Neural crest cell (in vitro differentiated cells): ENCODE measurements at places on chromosomes 13 and 19. TPM values are rescaled to one million over a fixed set of nuclear protein-coding genes. Genes with fewer than 3 reads are reported as not detected.

DNA sequence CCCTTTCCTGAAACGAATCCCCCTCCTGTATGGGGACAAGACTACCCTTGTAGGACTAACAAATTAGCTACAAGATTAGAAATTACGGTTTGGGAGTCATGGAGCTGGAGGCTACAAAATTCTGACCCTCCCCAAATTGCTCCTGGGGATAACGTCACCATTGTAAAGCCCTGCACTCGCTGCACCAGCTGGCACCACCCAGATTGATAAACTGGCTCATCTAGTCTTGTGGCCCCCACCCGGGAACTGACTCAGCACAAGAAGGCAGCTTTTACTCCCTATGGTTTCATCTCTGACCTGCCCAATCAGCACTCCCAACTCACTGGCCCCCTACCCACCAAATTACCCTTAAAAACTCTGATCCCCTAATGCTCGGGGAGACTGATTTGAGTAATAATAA lies 150.6 kb upstream of the TSC22D1 start:
- no peaks in the 10 kb centered on the region for H3K36me3 ChIP-seq
- no peak overlapping the region for H3K27ac ChIP-seq
- no peaks in the 10 kb centered on the region for H3K27me3 ChIP-seq
- no peak for DNase-seq
- H3K4me1 ChIP-seq = no peaks in the 10 kb centered on the region
- no peak overlapping the region for H3K4me3 ChIP-seq

DNA sequence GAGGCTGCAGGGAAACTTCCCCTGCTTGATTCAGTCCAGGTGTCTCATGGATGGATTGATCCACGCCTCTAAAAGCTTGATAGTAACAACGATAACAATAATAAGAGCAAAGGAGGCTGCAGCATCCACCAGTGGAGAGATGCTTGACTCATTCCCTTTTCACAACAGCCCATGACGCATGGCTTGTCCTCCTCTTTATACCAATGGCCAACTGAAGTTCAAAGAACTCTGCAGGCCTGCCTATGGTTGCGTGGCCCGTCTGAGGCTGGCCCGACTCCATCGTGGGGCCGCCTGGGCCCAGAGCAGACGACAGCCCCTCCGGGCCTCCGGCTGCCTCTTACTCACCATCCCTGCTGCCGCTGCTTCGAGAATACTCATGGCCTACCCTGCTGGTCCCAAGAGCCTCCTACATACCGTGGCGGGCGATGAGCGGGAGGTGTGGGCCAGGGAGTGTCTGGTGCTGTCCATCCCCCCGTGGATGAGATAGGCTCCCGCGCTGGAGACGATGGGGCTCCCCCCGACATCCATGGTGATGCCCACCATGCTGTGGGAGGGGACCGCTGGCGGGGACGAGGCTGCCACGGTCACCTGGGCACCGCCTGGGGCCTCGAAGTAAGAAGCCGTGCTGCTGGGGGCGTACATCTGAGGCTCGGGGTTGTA lies 61.8 kb upstream of the RANBP3 start:
- no peak overlapping the region for H3K4me3 ChIP-seq
- no peak overlapping the region for H3K27ac ChIP-seq
- peaks cover 16% of the 10 kb centered on the region for H3K36me3 ChIP-seq

Gene CLEC4M
- total RNA-seq = not detected in 2 replicates

Gene TICAM1
- 0.72 and 0.96 TPM in 2 replicates for total RNA-seq

GRCh38 chr19:41995959-41996797 lies 2.1 kb upstream of the ATP1A3 start:
- H3K4me1 ChIP-seq = peaks cover 45% of the 10 kb centered on the region
- peaks cover 75% of the 10 kb centered on the region for H3K27me3 ChIP-seq
- no peaks in the 10 kb centered on the region for H3K36me3 ChIP-seq
- H3K27ac ChIP-seq = no peak overlapping the region

DNA sequence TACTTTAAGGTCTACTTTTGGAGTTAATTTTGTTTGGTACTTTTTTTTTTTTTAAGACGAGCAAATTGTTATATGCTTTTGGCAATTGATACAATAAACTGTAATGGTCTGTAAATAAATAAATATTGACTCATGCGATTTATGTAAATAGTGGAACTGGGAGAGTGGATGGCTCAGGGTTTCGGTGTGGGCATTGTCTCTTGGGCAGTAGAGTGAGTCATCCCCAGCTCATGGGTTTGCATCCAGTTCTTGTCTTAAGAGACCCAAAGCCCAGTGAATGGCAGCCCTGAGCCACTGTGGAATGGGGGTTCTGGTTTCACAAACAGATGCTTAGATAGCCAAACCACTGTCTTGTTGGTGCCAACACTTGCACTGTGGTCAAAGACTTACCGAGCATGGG lies 33.0 kb downstream of the FGF9 start:
- no peak for DNase-seq
- peaks cover 6% of the 10 kb centered on the region for H3K36me3 ChIP-seq
- peaks cover 4% of the 10 kb centered on the region for H3K4me1 ChIP-seq

- H3K27ac ChIP-seq = no peak overlapping the region
- H3K4me3 ChIP-seq = no peak overlapping the region
- no peak for DNase-seq
- no peaks in the 10 kb centered on the region for H3K27me3 ChIP-seq
- H3K36me3 ChIP-seq = no peaks in the 10 kb centered on the region
Observed at GRCh38 chr13:40409278-40409677, 257.2 kb downstream of the FOXO1 start.

DNA sequence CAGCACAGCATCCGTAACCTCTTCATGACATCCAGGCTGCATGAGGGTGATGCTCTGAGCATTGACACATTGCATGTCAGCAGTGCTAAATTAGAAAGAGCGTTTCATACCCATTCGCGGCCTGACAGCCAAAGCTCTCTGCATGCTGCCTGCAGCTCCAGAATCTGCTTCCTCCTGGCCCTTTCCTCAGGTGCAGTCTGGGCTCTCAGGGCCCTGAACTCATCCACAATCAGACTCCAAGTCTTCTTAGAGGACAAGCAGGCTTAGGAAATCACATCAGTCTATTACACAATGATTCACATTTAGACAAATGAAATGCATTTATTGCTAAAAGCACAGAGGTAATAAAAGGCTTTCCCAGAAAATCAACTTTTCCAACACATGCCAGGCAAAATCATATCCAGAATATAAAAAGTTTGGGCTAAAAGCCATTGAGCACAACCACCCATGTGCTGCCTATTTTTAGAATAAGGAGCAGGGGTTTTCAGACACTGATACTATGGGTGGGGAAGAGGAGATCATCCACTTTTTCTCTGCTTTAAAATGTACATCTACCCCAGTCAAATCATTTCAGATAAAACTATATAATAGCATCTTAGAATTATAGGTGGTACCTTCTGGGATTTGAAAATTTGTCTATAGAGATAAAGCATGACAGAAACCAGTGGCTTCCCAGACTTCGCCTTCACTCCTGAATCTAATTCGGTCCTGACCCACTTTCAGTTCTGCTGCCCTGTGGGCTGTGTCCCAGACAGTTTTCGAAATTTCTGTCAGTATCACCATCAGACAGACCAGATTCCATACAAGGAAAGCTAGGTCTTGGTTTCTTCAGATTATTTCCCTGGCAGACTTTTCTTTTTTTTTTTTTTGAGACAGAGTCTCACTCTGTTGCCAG lies 109.3 kb downstream of the COL4A2 start:
- no peak overlapping the region for H3K4me3 ChIP-seq
- H3K36me3 ChIP-seq = peaks cover 5% of the 10 kb centered on the region
- no peaks in the 10 kb centered on the region for H3K27me3 ChIP-seq
- H3K4me1 ChIP-seq = peaks cover 16% of the 10 kb centered on the region

Gene CLDN10
- 1.7 and 1.8 TPM in 2 replicates for total RNA-seq

Gene DIAPH3
- 16.4 and 17.3 TPM in 2 replicates for total RNA-seq

DNA sequence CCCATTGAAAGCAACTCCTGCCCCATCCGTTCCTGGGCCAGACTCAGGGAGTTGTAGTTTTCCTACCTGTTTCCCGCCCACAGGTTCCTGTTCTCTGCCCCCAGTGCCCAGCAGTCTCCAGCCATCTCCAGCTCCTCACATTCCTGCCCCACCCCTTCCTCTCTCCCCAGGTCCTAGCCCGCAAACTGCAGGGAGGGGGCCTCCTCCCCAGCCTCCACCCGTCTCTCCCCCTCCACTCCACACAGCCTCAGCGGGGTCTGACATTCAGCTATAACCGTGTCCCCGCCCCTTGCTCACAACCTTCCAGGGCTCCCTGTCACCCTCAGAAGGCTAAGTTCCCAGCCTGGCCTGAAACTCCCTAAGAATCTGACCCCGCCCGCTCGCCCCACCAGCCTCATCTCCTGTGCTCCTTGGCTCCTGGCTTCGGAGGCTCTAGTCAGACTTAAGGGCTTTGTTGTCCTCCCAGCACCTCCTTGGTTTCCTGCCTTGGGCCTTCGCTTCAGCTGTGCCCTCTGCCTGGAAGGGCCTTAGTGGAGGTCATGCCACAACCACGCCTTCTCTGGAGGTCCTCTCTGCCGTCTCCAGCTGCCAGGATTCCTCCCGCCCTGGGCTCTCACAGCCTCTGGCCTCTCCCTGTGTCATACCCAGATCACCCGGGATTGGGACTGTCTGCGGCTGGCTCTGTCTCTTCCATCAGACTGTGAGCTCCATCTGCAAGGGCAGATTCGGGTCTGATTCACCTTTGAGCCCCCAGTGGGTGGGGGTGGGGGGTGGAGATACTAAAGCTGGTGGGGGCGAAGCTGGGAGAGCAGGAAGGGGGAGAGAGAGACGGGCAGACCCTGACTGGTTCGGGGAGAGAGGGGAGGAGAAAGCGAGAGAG lies 5.1 kb upstream of the SPACA6 start:
- no peak for DNase-seq
- no peaks in the 10 kb centered on the region for H3K36me3 ChIP-seq
- peaks cover 31% of the 10 kb centered on the region for H3K27me3 ChIP-seq
- peak overlapping the region; percentile 19 for H3K27ac ChIP-seq

GRCh38 chr13:102198418-102199311 lies 203.2 kb downstream of the FGF14 start:
- H3K4me1 ChIP-seq = peaks cover 15% of the 10 kb centered on the region
- no peak for DNase-seq
- H3K36me3 ChIP-seq = no peaks in the 10 kb centered on the region
- H3K27ac ChIP-seq = no peak overlapping the region
- no peak overlapping the region for H3K4me3 ChIP-seq

DNA sequence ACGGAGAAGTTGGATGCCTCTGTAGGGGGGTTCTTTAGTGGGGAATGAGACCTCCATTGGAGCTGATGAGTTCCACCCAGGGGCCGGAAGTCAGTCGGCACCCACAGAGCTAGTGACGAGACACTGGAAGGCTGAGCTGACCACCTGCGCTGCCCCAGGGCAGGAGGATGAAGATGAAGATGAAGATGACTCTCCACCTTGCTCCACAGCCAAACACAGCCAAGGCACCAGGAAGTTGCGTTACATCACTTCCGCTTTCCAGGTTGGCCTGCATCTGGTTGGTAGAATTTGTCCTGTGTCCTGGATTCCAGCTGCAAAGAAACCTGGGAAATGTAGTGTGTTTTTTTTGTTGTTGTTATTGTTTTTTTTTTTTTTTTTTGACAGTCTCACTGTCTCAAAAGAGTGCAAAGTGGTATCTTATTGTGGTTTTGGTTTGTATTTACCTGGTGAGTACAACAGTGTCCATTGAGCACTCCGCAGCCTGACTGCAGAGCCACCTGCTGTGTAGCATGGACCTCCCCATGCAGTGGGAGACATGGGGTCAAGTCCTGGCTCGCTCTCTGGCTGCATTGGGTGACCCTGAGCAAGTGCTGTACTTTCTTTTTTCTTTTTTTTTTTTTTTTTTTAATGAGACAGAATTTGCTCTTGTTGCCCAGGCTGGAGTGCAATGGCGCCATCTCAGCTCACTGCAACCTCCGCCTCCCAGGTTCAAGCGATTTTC lies 1.9 kb downstream of the TBC1D17 start:
- H3K4me1 ChIP-seq = peaks cover 21% of the 10 kb centered on the region
- no peak for DNase-seq
- H3K27ac ChIP-seq = no peak overlapping the region
- peak overlapping the region; percentile 29 for H3K4me3 ChIP-seq

- no peak for DNase-seq
- no peak overlapping the region for H3K4me3 ChIP-seq
- H3K4me1 ChIP-seq = no peaks in the 10 kb centered on the region
- H3K27ac ChIP-seq = no peak overlapping the region
- H3K27me3 ChIP-seq = peaks cover 39% of the 10 kb centered on the region
Observed at GRCh38 chr19:16334411-16334810, 9.8 kb downstream of the KLF2 start.

Gene MADCAM1
- 0.75 and 1.1 TPM in 2 replicates for total RNA-seq

- H3K36me3 ChIP-seq = peaks cover 3% of the 10 kb centered on the region
- peak overlapping the region; percentile 76 for H3K27ac ChIP-seq
- peak overlapping the region; percentile 80 for H3K4me3 ChIP-seq
- DNase-seq = no peak
Observed at GRCh38 chr13:110706570-110707372, 855 bp upstream of the CARS2 start.

Gene ANKRD24
- total RNA-seq = 0.19 and 0.27 TPM in 2 replicates

DNA sequence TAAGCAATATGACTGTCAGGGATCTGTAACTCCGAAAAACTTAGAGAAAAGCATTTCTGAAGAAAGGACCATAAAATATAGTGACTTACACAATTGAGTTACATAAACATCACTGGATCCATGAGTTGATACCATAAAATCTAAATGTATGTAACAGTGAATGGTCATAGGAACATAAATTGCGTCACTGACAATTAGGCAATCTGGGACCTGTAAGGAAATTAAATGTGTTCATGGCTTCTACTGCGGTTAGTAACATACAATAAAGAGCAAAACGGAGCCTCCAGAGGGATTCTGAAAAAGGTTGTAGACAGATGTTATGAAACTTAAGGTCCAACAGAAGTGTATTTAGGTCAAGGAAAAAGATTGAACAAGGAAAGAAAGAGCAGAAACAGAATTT lies 27.1 kb downstream of the POU4F1 start:
- no peaks in the 10 kb centered on the region for H3K4me1 ChIP-seq
- H3K36me3 ChIP-seq = no peaks in the 10 kb centered on the region
- H3K4me3 ChIP-seq = no peak overlapping the region
- peaks cover 36% of the 10 kb centered on the region for H3K27me3 ChIP-seq

- H3K36me3 ChIP-seq = peaks cover 4% of the 10 kb centered on the region
- H3K4me3 ChIP-seq = no peak overlapping the region
- H3K27me3 ChIP-seq = peaks cover 5% of the 10 kb centered on the region
- no peak for DNase-seq
- no peak overlapping the region for H3K27ac ChIP-seq
- H3K4me1 ChIP-seq = no peaks in the 10 kb centered on the region
Observed at GRCh38 chr19:15570420-15570819, 44.6 kb upstream of the CYP4F8 start.

- DNase-seq = no peak
- no peak overlapping the region for H3K27ac ChIP-seq
- no peaks in the 10 kb centered on the region for H3K4me1 ChIP-seq
- H3K27me3 ChIP-seq = no peaks in the 10 kb centered on the region
- H3K4me3 ChIP-seq = no peak overlapping the region
Observed at GRCh38 chr19:23402388-23402787, 7.1 kb upstream of the ZNF91 start.

DNA sequence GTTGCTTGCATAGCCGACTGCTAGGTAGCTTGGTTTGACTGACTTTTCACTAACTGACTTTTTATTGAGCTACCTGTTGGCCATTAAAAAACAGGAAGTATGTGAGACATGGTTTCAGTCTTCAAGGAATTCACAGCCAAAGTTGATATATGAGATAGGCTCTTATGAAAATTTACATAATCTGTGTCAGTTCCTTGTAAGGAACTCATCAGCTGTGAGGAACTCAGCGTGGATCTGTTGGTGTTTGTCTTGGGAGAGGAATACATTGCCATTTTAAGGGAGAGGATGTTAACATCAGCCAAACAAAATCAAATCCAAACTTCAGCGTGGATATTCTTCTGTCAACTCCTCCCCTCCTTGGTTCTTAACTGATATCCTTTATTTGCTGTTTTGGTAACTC lies 2.0 kb downstream of the RNF113B start:
- H3K4me1 ChIP-seq = peaks cover 61% of the 10 kb centered on the region
- peaks cover 13% of the 10 kb centered on the region for H3K36me3 ChIP-seq
- peak overlapping the region; percentile 38 for H3K27ac ChIP-seq
- no peaks in the 10 kb centered on the region for H3K27me3 ChIP-seq
- DNase-seq = no peak

Gene PLIN4
- 0.30 and 0.47 TPM in 2 replicates for total RNA-seq
